Epithelial cell of proximal tubule (primary cell): ENCODE measurements at places on chromosomes 5 and 9.

GRCh38 chr5:55650386-55650785 lies 61.7 kb downstream of the SLC38A9 start:
- DNase-seq, result no peak

GRCh38 chr5:39057734-39058133 lies 16.5 kb downstream of the RICTOR start:
- DNase-seq, result no peak

- DNase-seq, result no peak
These were observed 56.1 kb downstream of the LRRTM2 start for GRCh38 chr5:138819081-138819480.

- DNase-seq, result no peak
These were observed 114.3 kb upstream of the PCSK5 start for GRCh38 chr9:75775966-75776691.

DNA sequence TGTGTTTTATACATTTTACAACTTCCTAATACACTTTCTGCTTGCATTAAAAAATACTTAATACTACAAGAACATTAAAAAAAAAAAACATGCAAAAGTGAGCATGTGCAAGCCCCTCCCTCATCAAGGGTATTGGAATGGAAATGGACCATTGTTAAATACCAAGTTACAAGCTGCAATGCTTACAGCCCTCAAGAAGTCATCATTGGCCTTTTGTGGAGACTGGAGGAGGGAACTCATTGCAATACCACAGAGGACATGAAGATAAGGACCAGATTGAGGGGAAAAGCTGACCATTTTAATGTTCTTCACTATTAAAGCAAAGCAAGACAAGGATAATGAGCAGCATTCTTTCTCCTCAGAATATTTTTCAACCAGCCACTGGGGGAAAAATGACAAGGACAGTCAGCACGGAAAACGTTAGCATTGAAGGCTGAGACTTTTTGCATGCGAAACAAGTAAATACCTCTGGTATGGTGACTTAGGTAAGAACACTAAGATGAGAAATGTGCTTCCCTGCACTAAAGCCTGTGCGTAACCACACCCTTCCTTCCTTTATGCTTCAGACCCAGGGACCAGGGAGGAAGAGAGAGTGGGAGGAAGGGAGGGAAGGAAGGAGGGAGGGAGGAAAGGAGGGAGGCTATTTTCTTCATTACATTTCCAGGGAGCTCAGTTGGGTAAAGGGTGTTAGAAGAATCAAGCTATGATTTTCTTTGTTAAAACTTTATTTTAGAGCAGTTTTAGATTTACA lies 141.1 kb upstream of the RAPGEF1 start:
- DNase-seq, result no peak

- DNase-seq, result peak; percentile 56
These were observed 45.7 kb upstream of the GHR start for GRCh38 chr5:42377496-42377895.
